Mucosa of gallbladder (tissue), 1 donor: ENCODE measurements at places on chromosomes 2 and 18. TPM values are rescaled to one million over a fixed set of nuclear protein-coding genes. Genes with fewer than 3 reads are reported as not detected.

The MAP3K19 gene
- total RNA-seq = not detected

DNA sequence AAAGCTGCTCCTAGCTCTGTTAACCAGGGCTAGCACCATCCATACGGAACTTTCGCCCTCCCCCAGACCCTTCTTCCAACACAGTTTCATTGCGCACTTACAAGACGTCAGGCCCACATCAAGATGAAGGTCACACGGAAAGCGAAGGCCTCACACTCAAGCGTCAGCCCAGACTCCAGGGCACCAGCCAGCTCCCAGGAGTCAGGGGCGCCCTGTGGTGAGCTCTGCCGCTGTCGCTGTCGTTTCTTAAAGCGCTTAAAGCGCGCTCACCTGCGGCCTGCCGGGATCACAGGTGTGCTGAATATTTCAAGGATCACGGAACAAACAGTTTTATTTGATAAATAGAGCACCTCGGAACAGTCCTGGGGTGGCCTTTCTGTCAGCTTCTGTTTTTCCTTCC is 163.1 kb downstream of the CDH20 start:
- DNase-seq = no peak

The ACVR1C gene
- 0.58 TPM for total RNA-seq

- DNase-seq = peak; percentile 44
These were observed 367 bp downstream of the TGFA start for GRCh38 chr2:70553334-70553583.

The TMEM198 gene
- total RNA-seq = 4.4 TPM

GRCh38 chr2:164873210-164873908 is 31.7 kb upstream of the COBLL1 start:
- DNase-seq = no peak

DNA sequence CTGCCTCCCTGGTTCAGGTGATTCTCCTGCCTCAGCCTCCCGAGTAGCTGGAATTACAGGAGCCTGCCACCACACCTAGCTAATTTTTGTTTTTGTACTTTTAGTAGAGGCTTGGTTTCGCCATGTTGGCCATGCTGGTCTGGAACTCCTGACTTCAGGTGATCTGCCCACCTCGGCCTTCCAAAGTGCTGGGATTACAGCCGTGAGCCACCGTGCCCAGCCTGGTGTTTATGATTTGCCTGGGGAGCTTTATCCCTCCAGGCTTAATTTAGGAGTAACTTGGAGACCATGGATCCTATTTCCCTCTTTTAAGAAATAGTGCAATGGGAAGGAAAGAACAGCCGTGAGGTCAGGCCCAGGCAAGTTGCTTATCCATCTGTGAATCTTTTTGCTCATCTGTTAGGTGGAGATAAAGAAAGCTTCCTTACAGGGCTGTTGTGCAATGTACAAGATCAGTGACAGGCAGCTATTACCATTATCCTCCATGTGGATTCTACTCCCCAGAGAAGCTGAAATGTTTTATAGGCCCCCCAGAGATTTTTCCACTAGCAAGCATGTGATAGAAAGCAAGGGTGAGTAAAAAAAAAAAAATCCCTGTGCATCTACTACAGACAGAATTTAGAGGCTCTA is 104.9 kb upstream of the MGAT5 start:
- DNase-seq = no peak

DNA sequence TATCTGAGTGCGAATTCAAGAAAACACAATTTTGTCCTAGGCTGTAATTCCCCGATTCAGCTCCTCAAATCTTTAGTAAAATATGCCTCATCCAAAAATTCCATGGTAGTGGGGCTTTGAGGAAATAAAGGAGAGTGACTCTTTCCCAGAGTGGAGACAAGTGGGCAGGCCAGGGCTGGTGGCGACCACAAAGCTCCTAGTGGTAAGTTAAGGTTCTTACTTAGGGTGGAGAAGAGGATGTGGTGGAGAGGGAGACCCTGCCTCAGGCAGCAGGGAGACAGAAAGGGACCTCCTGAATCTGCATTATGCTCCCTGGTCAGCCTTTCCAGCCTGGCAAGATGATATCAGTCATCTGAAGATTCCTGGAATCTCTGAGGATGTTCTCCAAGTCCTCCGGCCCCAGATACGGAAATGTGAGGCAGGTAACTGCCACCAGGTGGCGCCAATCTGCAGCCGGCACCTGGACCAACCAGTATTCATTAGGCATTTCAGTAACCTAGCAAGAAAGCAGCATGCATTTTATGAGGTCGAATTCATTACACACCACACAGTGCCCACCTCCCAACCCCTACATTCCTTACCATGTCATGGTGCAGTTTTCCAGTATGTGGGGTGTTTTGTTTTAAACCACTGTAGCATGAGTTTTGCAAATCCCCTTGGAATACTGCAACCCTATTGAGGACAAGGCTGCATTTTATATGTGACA is 106.4 kb downstream of the POLE4 start:
- peak; percentile 51 for DNase-seq
